ENCODE measurements at places on chromosomes 2 and 18.

GRCh38 chr2:230865766-230866755, 1.3 kb downstream of the ITM2C start:
- DNase-seq = no peak

- peak; percentile 49 for DNase-seq
Observed at GRCh38 chr2:112541315-112542122, 746 bp upstream of the POLR1B start.

DNA sequence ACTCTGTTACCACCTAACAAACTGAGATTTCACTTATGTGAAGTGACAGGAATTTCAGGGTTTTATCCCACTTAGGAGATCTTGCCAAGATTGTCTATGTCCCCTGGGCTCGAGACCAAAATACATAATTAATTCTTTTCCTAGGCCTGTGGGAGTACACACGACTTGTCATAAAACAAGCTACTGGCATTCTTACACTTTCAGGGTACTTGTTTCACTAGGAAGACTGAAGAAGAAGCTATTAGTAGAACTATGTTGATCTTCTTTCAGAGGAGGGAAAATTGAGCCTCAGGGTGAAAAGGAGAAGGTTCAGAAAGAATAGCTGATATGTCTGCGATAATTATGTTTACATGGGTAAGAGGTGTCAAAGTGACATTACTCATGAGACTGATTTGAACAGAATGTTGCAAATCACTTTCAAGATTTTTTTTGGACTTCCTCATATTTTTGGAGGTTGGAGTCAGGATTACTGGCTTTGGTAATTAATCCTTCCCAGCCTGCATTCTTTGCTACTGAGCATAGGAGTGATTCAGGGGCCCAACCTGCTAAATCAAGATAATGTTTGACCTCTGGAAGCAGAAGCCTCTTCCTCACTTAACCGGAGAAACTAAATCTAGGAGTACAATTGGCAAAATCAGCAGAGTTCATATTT, 240.0 kb upstream of the NT5C1B start:
- DNase-seq = no peak

GRCh38 chr18:38047820-38048219, 482.2 kb upstream of the CELF4 start:
- no peak for DNase-seq

- DNase-seq = no peak
Observed at GRCh38 chr2:109391243-109391642, 222.5 kb downstream of the SEPTIN10 start.

- no peak for DNase-seq
Observed at GRCh38 chr2:8049851-8050571, 631.8 kb upstream of the ID2 start.

- DNase-seq = no peak
Observed at GRCh38 chr2:114784890-114785583, 342.6 kb downstream of the DPP10 start.

- no peak for DNase-seq
Observed at GRCh38 chr2:232235716-232236115, 142.8 kb upstream of the ALPP start.
